ENCODE measurements at places on chromosomes 6 and 20.

DNA sequence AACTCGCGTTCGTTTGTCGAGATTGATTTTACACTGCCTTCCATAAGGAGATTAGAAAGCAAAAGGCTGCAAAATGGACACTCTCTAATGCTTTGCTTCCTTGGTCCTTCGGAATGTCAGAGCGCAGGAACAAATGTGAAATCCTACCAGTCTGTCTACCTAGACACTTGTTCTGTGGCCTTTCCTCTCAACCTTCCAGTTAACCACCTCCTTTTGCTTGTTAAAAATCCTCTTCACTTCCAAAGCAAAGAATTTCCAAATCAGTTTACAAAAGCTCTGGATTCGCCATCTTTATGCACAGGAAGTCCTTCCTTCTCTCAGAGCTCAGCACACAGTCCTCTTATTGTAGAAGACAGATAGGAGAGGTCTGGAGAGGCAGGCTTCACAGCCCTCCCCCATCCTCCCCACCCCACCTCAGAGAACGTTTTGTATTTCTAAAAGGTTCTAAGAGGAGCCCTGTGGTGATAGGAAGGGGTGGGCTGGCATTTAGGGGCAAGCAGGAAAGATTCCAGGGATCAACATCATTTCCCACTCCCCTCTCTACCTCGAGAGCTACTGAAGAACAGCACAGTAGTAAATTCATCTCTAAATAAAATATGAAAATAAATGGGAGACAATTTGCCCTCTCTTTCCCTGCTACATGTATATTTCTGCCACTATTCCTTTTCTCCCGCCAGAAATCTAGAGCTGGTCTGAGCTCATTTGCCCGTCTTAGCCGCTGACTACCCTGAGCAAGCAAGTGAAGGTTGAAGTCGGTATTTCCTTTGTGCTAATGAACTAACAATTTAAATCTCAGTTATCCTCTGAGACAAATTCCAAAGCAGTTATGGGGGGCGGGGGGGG, 18.9 kb downstream of the TFAP2A start:
- no peak for DNase-seq

DNA sequence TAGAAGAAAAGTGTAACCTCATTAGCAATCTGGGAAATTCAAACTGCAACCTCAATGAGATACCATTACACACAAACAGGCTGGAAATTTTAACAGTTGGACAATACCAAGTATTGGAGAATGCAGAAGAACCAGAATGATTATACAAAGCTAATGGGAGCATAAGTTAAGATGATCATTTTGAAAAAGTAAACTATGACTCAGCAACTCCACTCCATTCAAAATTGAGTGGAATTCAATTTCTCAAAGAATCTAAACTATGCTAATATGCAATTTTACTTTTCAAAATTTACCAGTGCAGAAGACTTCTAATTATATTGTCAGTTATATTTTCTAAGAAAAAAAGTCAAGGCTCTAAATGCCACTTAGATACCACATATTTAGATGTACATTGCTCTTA, 17.2 kb downstream of the GPLD1 start:
- DNase-seq = no peak

GRCh38 chr20:60228255-60228654, 270.0 kb downstream of the CDH26 start:
- no peak for DNase-seq

DNA sequence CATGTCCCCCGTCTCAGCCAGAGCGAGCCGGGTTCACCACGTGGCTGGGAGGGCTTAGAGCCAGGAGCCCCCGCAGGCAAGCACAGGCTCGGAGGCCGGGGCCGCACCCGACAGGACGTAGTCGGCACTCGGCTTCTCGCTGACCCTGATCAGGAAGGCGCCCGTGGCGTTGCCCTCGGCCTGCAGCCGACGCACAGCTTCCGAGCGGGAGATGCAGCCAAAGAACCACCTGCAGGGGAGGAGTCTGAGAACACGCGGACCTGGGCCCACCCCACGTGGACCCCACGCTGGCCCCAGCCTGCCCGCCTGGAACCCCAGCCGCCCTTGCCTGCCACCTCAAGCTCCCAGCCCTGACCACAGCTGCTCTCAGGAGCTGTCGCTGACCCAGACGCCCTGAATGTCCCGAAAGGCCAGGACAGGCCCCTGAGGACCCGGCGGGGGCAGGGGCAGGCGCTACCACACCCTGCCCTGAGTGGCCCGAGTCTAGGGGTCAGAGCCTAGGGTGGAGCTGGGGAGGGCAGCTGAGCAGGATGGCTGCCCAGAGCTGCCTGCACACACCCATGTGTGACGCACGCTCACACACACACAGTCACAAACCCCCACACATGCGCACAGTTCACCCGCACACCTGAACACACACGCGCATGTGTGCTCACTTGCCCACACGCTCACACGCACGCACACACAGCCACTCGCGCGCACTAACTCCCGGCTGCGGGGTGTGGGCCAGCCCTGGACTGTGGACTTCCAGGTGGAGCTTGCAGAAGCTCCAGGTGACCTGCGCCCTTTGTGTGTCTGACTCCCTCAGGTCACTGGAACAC, 2.1 kb downstream of the PTK6 start:
- no peak for DNase-seq

GRCh38 chr20:1631309-1632151, 11.7 kb upstream of the SIRPB1 start:
- DNase-seq = no peak

- no peak for DNase-seq
Measured at GRCh38 chr6:25302151-25302550, 23.0 kb downstream of the CARMIL1 start.

DNA sequence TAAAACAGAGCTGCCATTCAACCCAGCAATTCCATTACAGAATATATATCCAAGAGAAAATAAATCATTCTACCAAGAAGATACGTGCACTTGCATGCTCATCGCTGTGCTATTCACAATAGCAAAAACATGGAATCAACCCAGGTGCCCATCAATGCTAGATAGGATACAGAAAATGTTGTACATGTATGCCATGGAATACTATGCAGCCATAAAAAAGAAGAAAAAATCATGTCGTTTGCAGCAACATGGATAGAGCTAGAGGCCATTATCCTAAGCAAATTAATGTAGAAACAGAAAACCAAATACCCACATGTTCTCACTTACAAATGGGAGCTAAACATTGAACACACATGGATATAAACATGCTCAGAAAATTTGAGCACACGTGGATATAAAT, 633.1 kb upstream of the CITED2 start:
- no peak for DNase-seq

- DNase-seq = no peak
Measured at GRCh38 chr20:60803335-60804055, 448.6 kb upstream of the CDH4 start.

GRCh38 chr6:42084889-42085288, 34.6 kb downstream of the TAF8 start:
- DNase-seq = no peak

- DNase-seq = no peak
Measured at GRCh38 chr6:100809346-100809745, 71.8 kb downstream of the ASCC3 start.

DNA sequence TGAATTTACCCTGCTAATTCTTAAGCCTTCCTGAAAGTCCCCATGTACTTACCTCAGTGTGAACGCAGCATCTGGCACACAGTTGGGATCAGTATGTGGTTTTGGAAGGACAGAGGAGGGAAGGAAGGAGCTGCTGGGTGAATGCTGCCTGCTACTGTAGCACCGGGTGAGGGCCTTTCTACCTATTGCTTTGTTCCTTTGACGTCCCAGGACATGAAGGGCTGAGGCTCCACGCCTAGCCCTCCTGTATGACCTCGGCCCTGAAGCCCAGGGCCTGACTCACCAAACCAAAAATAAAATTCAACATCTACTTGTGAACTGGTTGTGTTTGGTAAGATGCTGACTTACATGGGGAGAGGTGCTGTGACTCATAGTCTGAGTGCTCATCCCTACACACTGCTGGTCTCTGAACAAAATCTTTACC, 51.1 kb downstream of the ARID1B start:
- no peak for DNase-seq

- DNase-seq = peak; percentile 55
Measured at GRCh38 chr20:32521780-32522525, 63.2 kb downstream of the NOL4L start.

DNA sequence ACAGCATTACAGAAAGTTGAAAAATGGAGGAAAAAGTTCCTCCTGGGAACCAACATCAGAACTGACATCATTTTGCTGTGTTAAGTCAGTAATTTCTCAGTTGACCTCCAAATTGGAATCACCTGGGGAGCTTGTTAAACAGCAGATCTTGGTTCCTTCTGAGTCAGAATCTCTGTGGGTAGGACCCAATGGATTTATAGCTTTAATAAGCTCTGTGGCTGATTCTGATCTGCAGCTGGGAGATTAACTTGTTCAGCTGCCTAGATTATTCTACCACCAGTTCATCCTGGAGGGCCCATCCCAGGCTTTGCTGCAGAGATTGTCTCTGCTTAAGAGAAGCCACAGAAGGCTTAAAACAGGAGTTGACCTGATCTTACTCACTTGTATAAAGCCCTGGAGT, 90.7 kb upstream of the POPDC3 start:
- DNase-seq = no peak

GRCh38 chr20:18252597-18253451, 35.5 kb upstream of the ZNF133 start:
- no peak for DNase-seq

- DNase-seq = no peak
Measured at GRCh38 chr6:72457738-72458137, 164.1 kb upstream of the KCNQ5 start.

DNA sequence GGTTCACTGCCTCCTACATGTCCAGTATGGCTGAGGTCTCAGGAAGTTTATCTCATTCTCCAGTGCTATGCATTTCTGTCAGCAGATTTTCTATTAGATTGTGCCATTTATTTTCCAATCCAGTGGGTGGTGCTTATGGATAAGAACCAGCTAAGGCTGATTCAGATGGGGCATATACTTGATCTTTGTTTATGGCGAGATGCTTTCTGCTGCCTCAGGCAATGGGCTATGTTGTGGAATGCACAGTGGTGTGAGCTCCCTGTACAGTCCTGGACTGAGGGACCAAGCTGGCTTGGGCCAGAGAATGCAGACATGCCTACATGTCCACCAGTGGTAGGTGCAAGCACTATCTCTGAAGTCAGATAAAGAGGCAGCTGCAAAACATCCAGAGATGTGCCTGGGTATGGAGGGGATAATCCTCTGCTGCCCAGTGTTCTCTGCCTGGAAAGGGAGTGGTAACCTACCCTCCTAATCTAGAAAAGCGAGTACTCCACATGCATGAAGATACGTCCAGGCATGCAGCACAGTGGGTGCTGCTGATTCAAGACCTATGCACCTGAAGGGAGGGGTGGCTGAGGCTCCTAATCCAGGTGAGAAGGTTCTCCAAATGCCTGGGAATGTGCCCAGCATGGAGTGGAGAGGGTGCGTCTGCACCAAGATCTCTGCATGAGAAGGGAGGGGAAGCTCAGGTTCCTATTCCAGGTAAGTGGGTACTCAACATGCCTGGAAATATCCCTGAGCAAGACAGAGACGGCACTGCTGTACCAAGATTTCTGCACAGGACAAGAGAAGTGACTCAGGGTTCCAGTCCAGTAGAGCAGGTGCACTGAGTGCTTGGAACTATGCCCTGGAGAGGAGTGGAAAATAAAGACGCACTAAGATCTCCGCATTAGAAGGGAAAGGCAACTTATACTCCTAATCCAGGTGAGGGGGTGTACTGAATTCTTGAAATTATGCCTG, 9.4 kb downstream of the CST4 start:
- no peak for DNase-seq

DNA sequence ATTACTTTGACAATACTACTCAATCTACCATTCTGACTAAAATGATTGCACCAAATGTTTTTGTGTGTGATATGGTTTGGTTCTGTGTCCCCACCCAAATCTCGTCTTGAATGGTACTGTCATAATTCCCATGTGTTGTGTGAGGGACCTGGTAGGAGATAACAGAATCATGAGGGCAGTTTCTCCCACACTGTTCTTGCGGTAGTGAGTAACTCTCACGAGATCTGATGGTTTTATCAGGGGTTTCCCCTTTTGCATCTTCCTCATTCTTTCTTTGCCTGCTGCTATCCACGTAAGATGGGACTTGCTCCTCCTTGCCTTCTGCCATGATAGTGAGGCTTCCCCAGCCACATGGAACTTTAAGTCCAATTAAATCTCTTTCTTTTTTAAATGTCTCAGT, 20.8 kb downstream of the SYCP2 start:
- DNase-seq = no peak

- no peak for DNase-seq
Measured at GRCh38 chr6:1536526-1537429, 72.9 kb upstream of the FOXC1 start.

DNA sequence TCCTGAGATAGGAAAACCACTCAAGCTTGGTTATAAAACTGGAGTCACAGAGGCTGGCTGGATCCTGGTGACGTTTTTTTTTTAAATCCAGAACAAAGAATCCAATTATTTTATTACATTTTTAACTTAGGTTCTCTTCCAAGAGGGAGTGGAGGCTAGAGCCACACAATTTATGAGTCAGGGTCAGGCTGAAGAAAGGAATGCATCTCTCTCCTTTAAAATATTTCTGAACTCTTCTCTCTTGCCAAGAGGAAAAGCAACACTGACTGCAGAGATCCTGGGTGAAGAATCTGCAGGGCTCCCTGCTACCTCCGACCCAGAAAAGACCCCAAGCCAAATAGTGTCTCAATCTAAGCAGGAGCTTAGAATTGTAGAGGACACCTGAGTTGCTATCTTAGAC, 88.5 kb upstream of the SSTR4 start:
- DNase-seq = no peak

DNA sequence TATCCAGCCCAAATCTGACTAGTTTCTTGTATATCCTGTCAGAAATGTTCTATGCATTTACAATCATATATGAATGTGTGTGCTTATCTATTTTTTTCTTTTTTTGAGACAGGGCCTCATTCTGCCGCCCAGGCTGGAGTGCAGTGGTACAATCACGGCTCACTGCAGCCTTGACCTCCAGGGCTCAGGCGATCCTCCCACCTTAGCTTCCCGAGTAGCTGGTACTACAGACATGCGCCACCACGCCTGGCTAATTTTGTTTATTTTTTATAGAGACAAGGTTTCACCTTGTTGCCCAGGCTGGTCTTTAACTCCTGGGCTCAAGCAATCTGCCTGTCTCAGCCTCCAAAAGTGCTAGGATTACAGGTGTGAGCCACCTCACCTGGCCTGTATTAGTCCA, 3.0 kb upstream of the RAB44 start:
- no peak for DNase-seq

GRCh38 chr6:61210549-61210948, 1075.5 kb downstream of the KHDRBS2 start:
- DNase-seq = no peak
